Erythroblast (primary cell): ENCODE measurements at places on chromosomes 1 and 21.

DNA sequence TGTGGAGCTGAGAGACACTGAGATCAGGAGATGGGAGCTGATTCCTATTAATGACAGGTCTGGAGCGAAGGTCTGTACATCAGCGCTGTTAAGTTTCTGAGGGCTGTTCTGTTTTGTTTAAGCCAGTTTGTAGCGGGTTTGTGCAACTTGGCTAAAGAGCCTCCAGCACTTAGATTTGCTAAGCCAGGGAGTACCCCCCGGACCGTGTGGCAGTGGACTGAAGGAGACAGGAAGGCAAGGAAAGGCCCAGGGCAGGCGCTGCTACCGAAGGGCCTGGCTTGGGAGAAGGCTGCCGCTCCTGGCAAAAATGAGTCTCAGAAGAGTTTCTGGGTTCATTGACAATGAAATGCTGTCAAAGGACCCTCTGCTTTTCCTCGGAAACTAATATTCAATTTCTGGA is 139.3 kb upstream of the ZNF644 start:
- no peak for DNase-seq

DNA sequence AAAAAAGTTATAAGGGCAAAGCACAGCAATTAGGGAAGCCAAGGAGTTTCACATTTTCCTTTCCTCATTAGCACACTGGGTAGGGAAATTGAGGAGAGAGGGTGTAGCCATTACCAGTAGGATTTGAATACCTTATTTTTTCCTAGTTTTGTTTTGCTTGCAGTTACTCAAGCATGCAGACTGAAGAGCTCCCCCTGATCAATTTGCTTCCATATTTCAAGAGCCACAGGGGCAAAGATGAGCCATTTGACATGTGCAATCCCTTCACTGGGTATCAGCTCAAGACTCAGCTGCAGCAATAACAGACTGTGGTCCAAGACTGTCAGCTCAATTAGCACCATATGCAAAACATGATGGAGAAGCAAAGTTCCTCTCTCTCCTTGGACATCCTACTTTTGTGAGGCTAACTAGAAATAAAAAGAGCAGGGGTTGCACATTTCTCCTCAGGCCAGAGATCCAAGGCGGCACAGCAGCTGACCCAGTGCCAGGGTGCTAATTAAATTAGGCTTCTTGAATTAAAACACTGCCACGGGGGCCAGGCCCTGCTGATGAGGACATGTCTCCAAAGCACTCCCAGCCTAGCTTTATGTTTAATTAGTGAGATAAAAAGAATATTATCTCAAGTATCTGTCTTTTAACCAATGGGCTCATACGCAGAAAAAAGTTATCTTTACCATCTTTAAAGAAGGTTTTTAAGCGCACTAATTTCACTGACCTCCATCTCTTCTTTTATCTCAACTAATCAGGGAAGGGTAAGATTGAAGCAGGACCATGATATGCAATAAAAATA is 36.7 kb upstream of the LRRC53 start:
- DNase-seq, result no peak

DNA sequence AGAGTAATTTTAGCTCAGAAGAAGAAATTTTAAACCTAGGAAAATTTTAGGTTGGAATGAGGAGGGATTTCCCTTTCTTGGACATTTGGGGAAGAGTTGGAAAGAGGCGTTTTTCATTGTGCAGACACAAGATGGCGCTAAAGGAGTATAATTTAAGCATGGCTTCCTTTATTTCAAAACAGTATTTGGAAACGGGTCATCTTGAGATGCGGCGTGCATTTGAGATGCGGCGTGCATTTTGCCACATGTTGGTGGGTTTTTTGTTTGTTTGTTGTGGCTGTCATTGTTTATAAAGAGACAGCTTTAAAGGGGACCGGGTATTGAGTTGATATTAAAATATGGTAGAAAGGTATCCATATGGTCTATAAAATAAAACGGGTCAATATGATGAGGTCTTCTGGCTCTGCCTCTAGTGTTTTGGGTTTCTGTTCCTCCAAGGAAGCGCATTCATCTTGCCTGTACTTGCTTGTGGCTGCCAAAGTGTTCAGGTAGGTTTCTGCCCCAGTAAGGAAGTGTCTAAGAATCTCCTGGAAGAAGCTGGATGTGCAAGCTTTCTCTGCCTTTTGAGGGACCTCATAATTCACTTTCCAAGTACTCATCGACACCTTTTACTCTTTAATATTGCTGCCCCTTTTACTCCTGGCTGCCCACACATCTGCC is 210.3 kb downstream of the SLC35F3 start:
- DNase-seq, result peak; percentile 62

- DNase-seq, result no peak
These were observed 98.1 kb upstream of the GUCA2B start for GRCh38 chr1:42055061-42055460.

DNA sequence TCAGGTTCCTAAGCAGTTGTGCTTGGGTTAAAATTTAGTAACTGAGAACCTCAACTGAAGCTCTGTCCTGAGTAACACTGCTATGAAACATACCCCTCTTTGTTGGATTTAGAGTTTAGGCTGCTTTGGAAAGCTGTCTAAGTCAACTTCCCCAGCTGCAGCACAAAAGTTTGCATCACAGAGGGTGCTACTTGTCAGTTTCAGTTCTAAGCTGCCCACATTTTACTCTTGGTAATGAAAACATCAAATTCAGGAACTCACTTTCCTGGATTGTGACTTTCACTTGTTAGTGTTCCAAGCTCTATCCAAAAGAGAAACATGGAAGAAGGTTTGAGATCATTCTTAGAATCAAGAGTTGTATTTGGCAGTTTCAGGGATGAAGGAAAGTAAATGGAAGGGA is 191.7 kb upstream of the NFIA start:
- no peak for DNase-seq

DNA sequence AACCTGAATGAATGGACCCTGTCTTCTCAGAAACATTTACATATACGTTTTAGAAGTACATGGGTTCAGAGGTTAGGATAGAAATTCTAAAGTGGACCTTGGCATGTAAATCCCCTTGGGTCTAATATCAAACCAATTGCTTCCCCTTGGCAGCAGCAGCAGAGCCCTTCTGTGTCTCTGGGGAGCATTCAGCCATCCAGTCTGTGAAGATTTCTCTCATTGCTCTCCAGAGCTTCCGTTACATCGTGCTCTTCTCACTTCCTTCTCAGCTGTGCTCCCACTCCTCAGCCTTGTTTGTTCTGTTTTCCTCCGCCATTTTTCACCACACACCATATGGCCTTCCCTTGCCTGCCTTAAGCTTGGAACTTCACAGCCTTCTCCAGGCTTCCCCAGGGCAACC is 61.5 kb upstream of the ATP1B1 start:
- DNase-seq, result no peak

DNA sequence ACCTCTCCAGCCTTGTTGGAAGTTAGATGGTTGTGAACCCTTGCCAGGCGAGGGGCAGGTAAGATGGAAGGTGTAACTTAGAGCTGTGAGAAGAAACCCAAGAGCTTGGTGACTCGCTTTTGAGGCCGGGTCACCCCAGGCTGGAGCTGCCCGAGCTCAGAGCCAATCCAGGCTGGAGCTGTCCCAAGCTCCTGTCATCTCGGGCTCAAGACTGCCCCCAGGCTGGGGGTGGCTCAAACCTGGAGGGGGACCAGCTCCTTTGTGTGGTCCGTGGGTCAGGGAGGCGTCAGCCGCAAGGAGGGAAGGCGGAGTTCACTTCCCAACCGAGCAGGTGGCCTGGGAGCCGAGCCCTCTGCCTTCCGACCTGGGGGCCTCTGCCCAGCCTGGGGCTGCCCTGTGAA is 2.0 kb downstream of the HUNK start:
- no peak for DNase-seq

DNA sequence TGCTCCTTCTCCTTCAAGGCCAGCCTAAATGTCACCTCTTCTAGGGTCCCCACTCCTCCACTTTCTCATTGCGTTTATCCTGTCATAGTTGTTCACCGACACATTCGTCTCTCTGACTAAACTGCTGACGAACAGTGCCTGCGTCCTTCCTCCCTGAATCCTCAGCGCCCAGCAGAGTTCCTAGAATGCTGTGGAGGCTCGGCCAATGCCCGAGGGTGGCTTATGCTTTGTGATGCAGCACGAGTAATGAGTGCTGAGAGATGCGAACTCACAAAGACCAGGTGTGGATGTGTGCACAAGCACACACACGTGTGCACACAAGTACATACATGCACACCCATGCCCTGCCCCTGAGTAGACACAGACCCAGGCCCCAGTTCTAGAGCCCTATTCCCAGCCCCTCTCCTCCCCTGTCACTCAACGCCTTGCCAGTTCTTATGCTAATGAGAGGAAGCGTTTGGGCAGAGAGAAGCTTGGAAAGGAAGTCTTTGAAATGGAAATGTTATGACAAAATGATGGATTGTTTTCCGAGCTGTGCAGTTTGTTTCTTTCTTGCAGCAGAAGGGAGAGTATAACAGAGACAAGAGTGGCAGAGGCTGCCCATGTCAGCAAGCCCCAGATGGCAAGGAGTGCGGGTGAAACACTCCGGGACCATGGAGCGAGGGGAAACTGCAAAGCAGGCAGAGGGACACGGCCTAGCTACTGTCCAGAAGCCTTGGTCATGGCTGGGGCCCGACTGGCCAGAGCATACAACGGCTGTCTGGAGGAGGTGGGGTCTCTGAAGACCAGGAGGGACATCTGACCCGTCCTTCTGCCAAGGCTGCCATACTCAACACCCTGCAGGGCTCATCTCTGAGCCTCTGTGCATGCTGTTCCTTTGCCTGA is 24.2 kb downstream of the KCNA10 start:
- DNase-seq, result no peak

- no peak for DNase-seq
These were observed 135.5 kb downstream of the MIS18A start for GRCh38 chr21:32143241-32143939.

GRCh38 chr21:18350216-18350615 is 53.4 kb downstream of the TMPRSS15 start:
- DNase-seq, result no peak

DNA sequence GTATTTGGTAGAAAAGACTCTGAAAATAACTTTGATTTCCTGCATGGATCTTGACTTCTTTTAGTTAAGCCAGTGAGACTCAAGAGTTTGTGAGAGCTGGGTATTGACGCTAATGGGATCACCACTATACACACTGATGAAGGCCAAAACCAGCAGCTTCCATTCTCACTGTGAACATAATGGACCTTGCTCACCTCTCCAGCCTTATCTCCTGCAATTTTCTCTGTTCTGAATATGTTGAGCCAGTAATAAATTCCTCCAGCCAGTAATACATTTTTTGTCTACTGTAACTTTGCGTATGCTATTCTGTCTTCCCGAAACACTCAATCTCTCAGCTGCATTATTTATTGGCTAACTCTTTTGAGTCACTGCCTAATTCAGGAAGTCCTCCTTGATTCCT is 111.6 kb upstream of the PPP2R5A start:
- DNase-seq, result no peak

DNA sequence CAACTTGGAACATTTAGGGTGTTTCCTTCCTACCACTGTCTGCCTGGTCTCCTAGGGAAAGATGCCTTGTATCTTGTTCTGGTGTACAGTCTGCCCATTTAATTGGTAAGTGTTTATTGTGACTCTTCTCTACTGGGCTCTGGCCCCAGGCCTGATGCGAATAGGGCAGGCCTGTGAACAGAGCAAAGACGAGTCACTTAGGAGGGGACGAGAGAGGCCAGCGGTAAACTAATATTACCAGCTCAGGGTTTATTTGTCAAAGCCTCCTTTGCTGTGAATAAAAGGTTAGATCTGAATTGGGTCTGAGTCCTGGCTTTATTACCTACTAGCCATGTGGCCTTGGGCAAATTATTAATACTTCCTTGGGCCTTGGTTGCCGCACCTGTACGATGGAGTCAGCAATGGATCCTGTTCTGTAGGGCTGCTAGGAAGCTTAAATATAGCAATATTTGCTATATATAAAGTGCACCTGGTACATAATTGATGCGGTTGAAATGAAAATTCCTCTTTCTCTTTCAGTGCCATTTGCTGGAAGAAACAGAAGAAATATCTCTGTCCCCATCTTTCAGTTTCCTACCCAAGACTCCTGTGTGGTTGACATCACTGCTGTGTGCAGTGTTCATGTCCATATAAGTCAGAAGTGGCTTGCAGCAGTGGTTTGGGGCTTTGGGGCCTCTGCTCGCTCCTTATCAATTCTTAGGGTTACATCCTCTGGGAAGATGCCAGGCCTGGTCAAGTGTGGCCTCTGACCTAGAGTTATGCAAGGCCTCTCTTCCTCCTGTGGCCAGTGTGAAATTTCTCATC is 32.4 kb downstream of the MAPKAPK2 start:
- peak; percentile 78 for DNase-seq
